NCI-H1694 (cell line): ENCODE measurements at places on chromosomes 1 and 21.

DNA sequence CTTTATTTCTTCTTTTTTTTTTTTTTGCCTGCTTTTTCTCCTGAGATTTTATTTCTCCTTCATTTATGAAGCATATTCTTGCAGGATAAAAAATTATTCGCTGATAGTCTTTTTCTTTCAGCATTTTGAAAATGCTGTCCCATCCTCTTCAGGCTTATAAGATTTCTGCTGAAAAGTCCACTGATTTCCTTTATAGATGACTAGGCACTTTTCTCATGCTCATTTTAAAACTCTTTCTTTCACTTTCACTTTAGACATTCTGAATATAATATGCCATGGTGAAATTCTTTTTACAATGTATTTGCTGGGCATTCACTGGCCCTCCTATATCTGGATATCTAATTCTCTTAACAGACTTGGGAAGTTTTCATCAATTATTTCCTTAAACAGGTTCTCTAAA lies 25.5 kb upstream of the GTF2B start:
- DNase-seq, result no peak

GRCh38 chr21:42703136-42703908 lies 49.9 kb downstream of the PDE9A start:
- no peak for DNase-seq

DNA sequence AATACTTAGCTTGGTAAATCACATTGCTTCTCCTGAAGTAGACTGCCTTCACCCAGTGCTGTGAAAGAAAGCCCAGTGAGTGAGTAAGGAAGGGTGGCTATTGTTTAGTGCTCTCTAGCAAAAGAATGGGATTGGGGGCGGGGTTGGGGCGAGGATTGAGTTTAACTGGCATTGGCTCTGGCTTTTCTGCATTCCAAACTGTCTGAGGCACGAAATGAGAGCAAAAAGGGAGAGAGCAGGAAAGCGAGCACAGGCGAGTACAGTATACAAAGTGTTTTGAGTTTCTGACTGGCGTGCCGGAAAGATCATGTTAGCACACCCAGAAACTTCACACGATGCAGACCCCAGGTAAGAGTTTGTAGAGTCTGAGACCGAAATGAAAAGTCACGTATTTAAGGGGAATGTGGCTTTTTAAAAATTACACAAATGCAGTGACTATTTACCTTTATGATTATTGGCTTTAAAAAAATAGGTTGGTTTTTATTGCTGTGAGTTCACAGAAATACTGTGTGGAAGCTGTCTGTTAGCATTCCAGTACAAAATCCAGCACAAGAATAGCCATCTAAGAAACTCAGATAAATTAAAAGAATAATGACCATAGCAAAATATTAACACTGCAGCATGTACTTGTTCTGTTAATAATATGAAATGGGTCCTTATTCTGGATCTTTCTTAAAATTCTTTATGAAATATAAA lies 155.4 kb downstream of the CLEC20A start:
- DNase-seq, result no peak

GRCh38 chr1:52032785-52033131 lies 852 bp downstream of the KTI12 start:
- DNase-seq, result no peak

DNA sequence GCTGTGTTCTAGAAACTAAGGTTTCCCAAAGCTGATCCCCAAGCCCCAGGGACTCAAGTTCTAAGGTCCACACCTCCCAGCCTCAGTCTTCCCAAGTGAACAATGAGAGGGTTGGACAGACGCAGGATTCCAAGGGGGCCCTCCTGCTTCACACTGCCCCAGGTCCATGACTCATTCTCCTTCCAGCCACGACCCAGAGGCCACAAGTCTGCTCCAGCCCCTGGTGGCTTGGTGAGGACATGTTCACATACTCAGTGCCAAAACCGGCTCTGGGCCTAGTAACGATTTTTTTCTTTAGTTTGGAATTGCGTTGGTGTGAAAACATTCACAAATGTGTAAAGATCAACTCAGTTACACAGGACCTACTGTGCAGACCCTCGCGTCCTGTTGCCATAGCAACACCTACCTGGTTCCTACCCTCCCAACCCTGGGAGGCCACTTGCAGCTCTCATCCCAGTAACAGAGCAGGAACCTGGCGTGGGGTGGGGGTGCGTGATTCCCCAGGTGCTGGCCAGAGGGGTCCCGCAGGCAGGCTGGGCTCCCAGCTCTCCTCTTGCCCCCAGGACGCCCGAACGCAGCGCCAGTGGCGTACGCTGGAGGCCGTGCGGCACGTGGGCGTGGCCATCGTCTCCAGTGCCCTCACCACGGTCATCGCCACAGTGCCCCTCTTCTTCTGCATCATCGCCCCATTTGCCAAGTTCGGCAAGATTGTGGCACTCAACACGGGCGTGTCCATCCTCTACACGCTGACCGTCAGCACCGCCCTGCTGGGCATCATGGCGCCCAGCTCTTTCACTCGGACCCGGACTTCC lies 57.0 kb downstream of the DISP3 start:
- DNase-seq, result no peak

- no peak for DNase-seq
Measured at GRCh38 chr21:42440187-42440792, 36.6 kb downstream of the UBASH3A start.

DNA sequence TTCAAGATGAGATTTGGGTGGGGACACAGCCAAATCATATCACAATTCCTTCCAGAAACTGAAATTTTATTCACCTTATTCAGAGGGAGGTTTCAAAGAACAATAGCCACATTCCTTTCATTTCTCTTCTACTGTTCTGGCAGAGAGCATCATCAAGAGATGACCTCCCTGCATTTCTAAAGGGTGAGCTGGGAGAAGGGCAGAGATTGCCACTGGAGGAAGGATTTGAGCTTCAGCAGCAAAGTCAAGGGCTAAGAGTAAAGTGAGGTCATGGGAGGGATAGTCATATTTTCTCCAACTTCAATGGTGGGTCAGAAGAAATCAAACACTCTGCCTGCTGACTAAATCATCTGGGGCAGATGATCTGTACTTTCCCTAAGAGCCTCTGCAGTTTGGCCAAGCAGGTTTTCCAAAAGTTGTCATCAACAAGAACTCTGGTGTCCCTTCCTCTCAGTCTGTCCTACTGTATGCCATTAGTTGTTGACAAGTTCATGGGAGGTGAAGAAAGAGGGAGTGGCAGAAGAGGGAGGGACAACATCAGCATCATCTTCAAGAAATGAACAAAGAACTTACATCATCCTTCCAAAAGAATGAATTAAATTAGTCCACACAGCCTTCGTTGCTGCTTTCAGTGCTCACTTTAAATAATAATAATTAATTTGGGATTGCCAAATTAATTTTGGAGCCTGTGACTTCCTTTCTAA lies 298.3 kb downstream of the ASTN1 start:
- DNase-seq, result no peak

- no peak for DNase-seq
Measured at GRCh38 chr1:29136391-29136915, 12.8 kb upstream of the TMEM200B start.

GRCh38 chr1:58060559-58061170 lies 485.9 kb downstream of the OMA1 start:
- no peak for DNase-seq

GRCh38 chr1:63327417-63328054 lies 5.2 kb downstream of the FOXD3 start:
- DNase-seq, result peak; percentile 63
